ENCODE measurements at places on chromosomes 2 and 18.

DNA sequence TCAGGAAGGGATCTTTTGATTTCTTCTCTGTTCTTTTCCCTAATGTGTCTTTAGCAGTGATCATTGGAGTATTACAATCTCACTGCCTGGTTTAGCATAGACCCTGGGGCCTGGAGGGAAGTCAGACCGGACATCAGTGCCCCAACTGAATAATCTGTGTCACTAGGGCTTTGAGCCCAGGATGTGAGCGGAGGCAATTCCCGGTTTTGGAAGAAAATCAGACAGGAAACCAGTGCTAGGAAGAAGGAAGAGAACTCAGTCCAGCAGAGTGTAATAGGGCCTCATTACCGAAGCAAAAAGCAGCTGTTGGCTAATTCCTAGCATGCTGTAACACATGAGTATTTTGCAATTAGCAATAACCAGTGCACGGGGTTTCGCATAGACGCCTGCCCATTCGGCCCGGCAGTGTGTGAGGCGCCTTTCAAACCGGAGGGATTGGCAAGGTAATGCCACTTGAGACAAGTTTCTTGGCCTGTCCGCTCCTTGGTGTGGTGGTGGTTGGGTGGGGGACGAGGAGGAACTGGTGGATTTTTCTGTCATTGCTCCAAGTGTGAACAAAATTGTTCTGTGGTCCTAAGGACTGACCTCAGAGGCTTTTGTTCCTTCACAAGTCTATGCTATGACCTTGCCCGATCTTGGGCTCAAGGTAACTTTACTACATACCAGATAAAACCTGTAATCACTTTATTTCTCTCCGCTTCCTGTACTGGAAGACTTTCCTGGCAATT, 2.8 kb downstream of the FOSL2 start:
- no peak for DNase-seq

GRCh38 chr2:19349911-19350677, 8.3 kb downstream of the OSR1 start:
- DNase-seq: no peak

DNA sequence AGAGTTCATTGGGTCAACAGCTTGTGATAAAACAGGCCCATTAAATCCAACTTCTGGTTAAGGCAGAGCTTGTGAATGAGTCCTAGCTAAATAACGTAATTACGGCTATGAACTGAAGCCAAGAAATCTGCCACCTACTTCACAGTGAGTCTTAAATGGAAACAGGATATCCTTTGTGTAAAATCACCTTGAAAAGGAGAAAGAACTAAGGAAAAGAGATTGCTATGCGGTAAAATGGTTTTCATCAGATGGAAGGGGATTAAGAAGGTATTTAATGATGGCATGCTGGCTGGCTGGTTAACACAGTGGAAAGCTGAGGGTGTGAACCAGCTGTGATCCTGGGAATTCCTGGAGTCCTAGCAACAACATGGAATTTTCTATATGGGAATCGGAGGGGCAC, 156.6 kb downstream of the DOK6 start:
- no peak for DNase-seq

- no peak for DNase-seq
Measured at GRCh38 chr2:172100080-172100934, 2.4 kb downstream of the DLX2 start.

Data from stimulated activated CD4-positive, alpha-beta T cell treated with anti-CD3 and anti-CD28 coated beads, TNF-alpha, amount 100 ng/mL, for 4 hours (primary cell).